SK-N-SH (cell line): ENCODE measurements at places on chromosomes 5 and 9. TPM values are rescaled to one million over a fixed set of nuclear protein-coding genes. Genes with fewer than 3 reads are reported as not detected.

- DNase-seq = no peak
These were observed 11.2 kb upstream of the ENC1 start for GRCh38 chr5:74651710-74652109.

GRCh38 chr5:172840432-172841154 is 6.5 kb downstream of the ERGIC1 start:
- DNase-seq = no peak

GRCh38 chr9:111928359-111928720 is 31.7 kb downstream of the UGCG start:
- DNase-seq = no peak

GRCh38 chr5:159419576-159419975 is 89.3 kb upstream of the IL12B start:
- peak; percentile 36 for DNase-seq

GRCh38 chr9:1890816-1891215 is 124.3 kb upstream of the SMARCA2 start:
- DNase-seq = no peak

DNA sequence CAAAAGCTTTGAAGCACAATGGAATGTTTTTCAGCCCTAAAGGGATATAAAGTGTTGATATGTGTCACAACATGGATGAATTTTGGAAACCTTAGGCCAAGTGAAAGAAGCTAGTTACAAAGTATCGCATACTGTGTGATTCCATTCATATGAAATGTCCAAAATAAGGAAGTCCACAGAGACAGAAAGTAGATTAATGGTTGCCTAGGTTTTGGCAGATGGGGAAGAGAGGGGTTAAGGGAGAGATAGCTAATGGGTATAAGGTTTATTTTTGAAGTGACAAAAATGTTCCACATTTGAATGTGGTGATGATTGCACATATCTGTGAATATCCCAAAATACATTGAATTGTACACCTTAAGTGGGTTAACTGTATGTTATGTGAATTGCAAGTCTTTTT is 57.5 kb upstream of the MCCC2 start:
- no peak for DNase-seq

- no peak for DNase-seq
These were observed 77.6 kb upstream of the CEP78 start for GRCh38 chr9:78158286-78158685.

- no peak for DNase-seq
These were observed 194.3 kb upstream of the MAP3K1 start for GRCh38 chr5:56620903-56621677.

DNA sequence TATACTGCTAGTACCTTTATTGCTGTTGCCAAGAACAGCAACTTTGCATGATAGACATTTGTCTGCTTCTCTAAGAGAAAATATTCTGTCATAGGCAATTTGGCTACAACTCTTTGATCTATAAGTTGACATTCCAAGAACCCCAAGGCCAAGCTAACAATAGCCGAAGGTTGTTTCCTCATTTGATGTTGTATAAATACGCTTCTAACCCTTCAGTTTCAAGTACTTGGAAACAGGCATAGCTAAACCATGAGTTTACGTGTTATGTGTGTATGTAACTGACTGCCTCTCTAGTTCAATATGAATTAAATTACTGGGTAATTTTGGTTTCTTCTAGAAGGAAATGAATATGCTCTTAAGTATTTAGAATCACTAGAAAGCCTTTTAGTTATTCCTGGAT is 1034.0 kb downstream of the TLE4 start:
- no peak for DNase-seq

- no peak for DNase-seq
These were observed 232.8 kb downstream of the DOCK8 start for GRCh38 chr9:447230-448025.

- DNase-seq = no peak
These were observed 133.3 kb upstream of the TRPM3 start for GRCh38 chr9:71254592-71255277.

GRCh38 chr9:38263532-38263931 is 129.0 kb upstream of the ALDH1B1 start:
- DNase-seq = no peak

- DNase-seq = no peak
These were observed 211.8 kb upstream of the C9orf72 start for GRCh38 chr9:27784847-27785713.

DNA sequence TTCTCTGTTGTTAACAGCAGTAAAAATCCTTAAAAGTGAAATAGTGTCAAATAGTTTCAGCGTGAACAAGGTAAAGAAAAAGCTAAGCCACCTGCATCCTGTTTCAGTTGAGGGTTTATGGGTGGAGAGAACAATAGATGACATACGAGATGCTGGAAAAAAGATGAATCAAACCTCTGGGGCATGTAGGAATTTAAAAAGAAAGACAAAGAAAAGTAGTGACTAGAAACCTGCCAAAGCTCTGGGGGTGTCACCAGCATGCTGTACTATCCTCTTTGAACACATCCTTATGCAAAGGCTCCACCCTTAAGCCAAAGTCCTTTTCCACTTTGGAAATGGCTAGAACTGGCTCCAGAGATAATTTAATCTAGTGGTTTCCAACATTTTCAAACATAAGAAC is 22.2 kb downstream of the SCAI start:
- no peak for DNase-seq

GRCh38 chr5:176862330-176862995 is 36.7 kb downstream of the HK3 start:
- no peak for DNase-seq

- no peak for DNase-seq
These were observed 113.7 kb downstream of the RASEF start for GRCh38 chr9:82949203-82949602.

- no peak for DNase-seq
These were observed 997 bp upstream of the CHD1 start for GRCh38 chr5:98929710-98930298.

DNA sequence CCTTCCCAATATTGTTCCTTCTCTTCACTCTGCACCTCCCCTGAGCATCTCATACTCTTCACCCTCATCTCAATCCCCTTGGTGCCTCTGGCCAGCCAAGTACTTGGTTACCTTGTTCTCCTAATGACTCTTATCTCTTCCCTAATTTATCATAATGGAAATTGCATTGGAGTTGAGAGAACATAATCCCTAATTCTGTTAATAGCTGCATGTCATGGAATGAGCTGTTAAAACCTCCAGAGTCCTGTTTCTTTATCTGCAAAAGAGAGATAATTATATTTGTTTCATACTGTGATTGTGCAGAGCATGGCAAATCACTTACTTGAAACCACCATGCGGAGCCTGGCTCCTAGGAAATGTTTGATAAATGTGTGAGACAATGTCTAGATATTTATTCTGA is 1074.9 kb upstream of the DMAC1 start:
- peak; percentile 16 for DNase-seq

GRCh38 chr9:77588271-77588937 is 59.7 kb downstream of the GNA14 start:
- DNase-seq = no peak

The SHROOM1 gene
- polyA plus RNA-seq = 3.8 and 4.8 TPM in 2 replicates

The DRD1 gene
- 0.02 TPM in 1 of 2 replicates, not detected in the other for polyA plus RNA-seq

The CCDC180 gene
- 1.0 and 1.2 TPM in 2 replicates for polyA plus RNA-seq

The PAPPA gene
- 44.5 and 45.1 TPM in 2 replicates for polyA plus RNA-seq

The ST8SIA4 gene
- polyA plus RNA-seq = 0.02 TPM in 2 replicates

The ASPN gene
- polyA plus RNA-seq = 0.76 and 1.7 TPM in 2 replicates

The PTGDS gene
- not detected in 2 replicates for polyA plus RNA-seq

The ADRA1B gene
- 1.9 and 2.2 TPM in 2 replicates for polyA plus RNA-seq

The DIPK1B gene
- polyA plus RNA-seq = 24.5 and 27.1 TPM in 2 replicates
